ENCODE measurements at places on chromosomes 4 and X.

- DNase-seq = no peak
Observed at GRCh38 chr4:175813204-175813603, 1.1 kb upstream of the GPM6A start.

- peak; percentile 58 for DNase-seq
Observed at GRCh38 chr4:54315561-54316538, 86.8 kb downstream of the PDGFRA start.

DNA sequence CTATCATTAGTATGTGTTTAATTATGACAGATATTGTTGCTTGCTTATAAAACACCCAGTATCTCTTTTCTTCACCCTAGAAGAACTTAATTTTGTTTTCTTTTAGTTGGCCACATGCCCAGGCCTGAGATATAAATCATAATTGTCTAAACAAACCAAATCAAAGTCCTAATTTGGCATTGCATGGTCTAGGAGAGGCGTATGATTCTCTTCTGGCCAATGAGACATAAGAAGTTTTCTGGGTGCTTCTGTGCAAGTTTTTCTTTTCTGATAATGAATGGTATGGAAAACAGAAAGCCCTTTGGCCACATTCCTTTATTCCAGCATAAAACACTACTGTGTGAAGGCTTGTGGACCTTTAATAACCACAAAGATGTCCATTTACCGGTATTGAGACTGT lies 192.9 kb upstream of the CTSO start:
- DNase-seq = peak; percentile 77

DNA sequence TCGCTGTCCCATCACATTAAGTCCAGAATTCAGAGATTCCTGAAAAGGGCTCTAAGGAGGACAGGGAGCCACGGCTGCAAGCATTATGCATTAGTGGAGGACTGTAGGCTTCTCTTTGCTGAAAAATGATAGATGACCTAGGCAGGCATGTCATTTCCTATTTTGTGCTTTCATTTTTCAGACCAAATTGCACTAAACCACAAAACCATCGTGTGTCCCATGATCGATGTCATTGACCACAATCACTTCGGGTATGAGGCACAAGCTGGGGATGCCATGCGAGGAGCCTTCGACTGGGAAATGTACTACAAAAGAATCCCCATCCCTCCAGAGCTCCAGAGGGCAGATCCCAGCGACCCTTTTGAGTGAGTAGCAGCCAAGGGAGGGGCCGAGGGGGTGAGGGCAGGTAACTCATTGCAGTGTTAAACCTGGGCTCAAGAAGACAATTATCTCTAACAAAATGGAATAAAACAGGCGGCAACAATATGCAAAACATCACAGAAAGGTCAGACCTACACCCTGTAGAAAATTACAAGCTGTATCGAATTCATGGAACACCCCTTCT lies 355.2 kb upstream of the GALNT7 start:
- no peak for DNase-seq

DNA sequence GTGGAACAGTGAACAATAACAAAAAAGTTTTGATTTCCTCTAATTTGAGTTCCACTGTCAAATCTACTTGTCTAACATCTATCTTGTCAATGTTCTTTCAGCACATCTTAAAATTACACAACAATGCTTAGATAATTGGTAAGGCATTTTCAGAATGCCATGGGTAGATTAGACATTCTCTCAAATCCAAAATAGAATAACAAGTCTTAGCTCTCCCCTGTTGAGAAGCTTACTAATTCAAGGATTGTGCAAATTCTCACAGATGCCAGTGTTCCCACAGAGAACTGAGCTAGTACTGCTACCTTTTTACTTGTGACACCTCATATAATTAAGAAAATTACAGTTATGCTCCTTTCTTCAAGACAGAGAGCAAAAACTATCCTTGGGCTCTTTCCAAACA lies 2442.0 kb downstream of the PCDH7 start:
- DNase-seq = no peak

DNA sequence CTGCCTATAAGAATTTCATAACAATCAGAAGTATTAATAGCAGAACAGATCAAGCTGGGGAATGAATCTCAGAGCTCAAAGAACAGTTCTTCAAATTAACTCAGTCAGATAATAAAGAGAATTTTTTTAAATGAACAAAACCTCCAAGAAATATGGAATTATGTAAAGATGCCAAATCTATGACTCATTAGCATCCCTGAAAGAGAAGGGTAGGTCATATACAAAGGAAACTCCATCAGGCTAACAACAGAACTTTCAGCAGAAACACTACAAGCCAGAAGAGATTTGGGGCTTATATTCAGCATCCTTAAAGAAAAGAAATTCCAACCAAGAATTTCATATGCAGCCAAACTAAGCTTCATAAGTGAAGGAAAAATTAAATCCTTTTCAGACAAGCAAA lies 28.6 kb downstream of the CBR4 start:
- DNase-seq = no peak

Measured in COLO829 (cell line).